Smooth muscle cell of the brain vasculature (primary cell): ENCODE measurements at places on chromosomes 2 and 18.
A peak's percentile ranks its signal among the peaks of the same experiment; 100 is the strongest.

GRCh38 chr2:191938779-191939178 is 91.9 kb upstream of the CAVIN2 start:
- no peak for DNase-seq

- no peak for DNase-seq
These were observed 54.4 kb upstream of the TMEM247 start for GRCh38 chr2:46424937-46425336.

GRCh38 chr2:8309131-8309530 is 372.7 kb upstream of the ID2 start:
- DNase-seq, result no peak

GRCh38 chr2:137050949-137051348 is 285.6 kb downstream of the THSD7B start:
- no peak for DNase-seq

GRCh38 chr2:111897630-111897923 is 830 bp upstream of the MERTK start:
- no peak for DNase-seq

GRCh38 chr2:170405326-170405725 is 227.4 kb downstream of the MYO3B start:
- DNase-seq, result no peak

DNA sequence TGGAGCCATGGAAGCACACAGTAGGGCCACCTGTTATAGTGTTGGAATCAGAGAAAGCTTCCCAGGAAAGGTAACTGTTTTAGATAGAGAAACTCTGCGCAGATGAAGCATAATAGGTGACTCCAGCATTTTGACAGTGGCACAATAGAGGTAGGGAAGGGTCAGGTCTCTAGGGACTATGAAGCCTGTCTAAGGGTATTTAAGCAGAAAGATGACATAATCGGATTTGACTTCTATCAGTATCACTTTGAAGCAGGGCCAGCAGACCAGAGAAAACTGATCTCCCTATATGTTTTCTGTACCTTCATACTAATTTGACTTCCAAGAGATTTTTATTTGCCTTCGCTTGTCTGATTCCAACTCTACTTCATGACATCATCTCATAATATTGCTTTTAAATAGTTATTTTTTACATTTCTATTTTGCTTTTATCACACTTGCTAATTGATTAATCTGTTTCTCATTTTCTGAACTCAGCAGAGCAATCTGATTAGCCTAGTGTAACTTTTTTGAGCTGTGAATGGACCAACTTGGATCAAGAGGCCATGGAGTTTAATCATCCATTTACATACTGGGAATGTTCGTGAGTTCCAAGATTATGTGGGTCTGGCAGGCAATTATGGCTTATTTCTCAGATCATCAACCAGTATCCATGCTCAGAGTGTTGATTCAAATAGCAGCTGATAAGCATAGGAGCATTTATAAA is 8.4 kb upstream of the HIBCH start:
- no peak for DNase-seq

DNA sequence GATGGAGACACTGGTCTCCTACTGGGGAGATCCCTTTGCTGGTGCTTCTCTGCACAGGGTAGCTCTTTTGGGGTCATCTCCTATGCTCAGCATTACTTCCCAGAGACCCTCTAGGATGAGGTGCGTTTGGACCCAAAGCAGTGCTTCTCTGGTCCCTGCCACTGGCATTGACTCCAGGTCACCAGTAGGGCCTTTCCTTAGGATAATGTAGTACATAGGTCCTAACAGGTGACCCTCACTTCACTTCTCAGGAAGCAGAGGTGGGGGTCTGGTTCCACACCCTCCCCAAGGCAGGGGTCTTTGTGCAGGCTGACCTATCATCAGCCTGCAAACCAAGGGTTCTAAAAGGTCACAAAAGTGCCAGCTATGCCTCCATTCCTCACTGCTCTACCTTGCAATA is 145.8 kb upstream of the HS6ST1 start:
- DNase-seq, result no peak

DNA sequence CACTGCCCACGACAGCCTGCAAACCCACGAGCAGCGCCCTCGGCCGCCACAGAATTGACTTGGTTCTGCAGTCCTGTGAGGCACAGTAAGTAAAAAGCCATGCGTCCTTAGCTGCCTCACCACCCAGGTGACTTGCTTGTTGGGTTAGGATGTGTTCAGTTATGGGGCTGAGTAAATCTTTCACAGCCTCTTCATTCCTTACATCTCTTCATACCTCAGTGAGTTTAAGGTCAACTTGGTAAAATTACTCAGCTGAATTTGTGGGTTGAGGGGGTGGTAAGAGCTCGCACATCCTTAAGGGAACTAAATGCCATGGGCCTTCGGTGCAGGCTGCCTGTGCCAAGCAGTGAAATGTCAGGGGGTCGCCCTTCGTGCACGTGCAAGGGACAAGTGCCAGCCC is 165.2 kb upstream of the ALKAL2 start:
- no peak for DNase-seq

- no peak for DNase-seq
These were observed 147.3 kb downstream of the INHBB start for GRCh38 chr2:120493231-120493630.

DNA sequence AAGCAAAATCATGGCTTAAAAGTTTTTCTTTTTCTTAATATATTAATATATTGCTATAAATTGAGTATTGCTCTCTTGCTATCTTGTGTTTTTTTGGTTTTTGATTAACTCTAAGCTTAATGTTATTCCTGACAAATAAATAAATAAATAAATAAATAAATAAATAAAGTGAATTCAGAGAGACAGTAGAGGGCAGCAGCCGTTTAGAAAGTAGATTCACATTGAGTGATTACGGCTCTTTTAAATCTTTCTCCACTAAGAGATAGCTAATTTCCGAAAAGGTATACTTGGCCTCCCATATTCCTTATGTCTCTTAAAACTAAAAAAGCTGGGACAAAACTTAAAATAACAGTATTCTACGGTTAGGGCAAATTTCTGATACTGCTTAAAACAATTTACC is 34.3 kb downstream of the MSH2 start:
- peak; percentile 24 for DNase-seq

- no peak for DNase-seq
These were observed 8.6 kb upstream of the TMEM163 start for GRCh38 chr2:134727385-134727784.

DNA sequence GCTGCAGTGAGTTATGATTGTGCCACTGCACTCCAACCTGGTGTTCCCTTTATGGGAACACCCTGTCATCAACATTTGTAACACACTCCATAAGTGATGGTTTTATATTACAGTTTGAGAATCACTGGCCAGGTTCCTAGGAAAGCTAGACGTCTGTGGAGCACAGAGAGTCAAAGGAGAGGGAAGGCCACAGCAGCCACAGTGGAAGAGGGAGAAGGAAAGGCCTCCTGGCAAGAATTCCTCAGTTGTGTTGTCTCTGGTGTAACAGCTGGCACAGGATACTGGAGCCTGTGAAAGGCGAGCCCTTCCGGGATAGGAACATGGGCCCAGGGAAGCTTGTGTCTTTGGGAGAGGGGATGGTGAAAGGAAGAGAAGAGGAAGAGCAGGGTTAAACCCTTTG is 360.5 kb upstream of the PIK3C3 start:
- DNase-seq, result no peak

- peak; percentile 61 for DNase-seq
These were observed 1605.3 kb upstream of the ACVR2A start for GRCh38 chr2:146239392-146240135.

DNA sequence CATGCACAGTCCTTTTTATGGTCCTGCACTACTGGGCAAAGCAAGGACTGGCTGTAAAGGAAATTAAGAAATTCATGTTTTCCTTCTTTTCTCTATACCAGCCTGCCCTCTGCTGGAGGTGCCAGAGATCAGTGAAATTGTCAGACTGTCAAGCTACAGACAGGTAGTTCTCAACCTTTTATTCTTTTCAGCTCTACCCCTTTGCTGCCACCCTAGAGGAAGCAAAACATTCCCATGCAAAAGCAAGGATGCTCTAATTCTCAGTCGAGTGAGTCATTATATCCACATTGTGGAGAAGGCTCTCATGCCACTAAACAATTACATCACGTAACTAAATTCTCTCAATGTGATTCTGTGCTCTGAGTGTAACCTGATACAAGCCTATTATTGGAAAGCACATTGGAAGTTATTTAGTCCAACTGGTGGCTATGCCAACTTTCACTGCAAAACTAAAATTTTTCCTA is 25.0 kb upstream of the RAPGEF4 start:
- DNase-seq, result no peak

- DNase-seq, result no peak
These were observed 393.5 kb downstream of the MTX2 start for GRCh38 chr2:176662753-176663152.

DNA sequence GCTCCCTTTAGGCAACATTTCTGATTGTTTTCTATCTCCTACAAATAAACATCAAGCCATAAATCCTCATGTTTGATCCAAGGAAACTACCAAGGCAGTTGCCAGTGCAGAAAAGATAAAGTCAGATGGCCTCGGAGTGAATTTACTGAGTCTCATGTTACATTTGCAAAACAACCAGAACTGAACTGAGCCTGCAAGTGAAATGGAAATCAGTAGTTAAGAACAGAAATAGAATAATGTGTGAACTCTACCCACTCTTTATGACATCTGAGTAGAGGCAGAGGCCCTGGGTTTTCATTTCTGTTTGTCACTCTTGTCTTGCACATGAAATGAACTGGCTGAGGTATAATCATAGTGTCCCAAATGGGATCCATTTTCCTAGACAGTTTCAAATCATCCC is 20.4 kb upstream of the DAPL1 start:
- DNase-seq, result no peak

- no peak for DNase-seq
These were observed 113.0 kb downstream of the CNTNAP5 start for GRCh38 chr2:124138076-124138475.

DNA sequence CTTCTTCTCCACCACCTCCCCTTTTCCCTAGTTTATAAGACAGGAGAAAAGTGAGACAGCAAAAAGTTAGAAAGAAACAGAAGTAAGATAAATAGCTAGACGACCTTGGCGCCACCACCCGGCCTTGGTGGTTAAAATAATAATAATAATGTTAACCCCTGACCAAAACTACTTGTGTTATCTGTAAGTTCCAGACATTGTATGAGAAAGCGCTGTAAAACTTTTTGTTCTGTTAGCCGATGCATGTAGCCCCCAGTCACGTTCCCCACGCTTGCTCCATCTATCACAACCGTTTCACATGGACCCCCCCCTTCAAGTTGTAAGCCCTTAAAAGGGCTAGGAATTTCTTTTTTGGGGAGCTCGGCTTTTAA is 1.5 kb upstream of the BUB1 start:
- DNase-seq, result no peak

DNA sequence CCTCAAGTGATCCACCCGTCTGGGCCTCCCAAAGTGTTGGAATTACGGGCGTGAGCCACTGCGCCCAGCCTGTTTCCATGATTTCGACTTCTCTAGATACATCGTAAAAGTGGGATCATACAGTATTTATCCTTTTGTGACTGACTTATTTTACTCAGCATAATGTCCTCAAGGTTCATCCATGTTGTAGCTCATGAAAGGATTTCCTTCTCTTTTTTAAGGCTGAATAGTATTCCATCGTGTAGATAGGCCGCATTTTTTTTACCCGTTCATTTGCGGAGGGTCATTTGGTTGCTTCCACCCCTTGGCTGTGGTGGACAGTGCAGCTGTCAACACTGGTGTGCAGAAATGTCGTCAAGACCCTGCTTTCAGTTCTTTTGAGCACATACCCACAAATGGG is 48.8 kb upstream of the SMAD7 start:
- DNase-seq, result no peak

DNA sequence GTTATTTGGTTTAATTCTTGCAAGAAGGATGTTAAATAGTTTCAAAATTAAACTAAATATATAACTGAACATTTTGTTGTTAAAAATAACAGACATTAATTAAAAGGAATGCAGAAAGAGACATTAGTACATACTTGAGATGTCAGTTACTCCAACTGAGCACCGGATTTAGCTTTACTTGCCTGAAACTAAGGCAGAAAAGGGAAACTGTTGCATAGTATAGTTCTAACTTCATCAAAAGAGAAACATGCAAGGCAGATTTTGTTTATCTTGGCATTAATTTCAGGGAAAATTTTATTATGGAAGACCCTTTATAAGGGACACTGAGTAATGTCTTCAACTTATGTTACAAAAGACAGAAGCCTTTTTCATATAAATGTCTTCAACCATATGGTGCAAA is 218.3 kb downstream of the STK39 start:
- no peak for DNase-seq

GRCh38 chr2:136394136-136395060 is 276.4 kb upstream of the CXCR4 start:
- DNase-seq, result no peak

GRCh38 chr2:181459621-181460021 is 2.4 kb downstream of the ITGA4 start:
- no peak for DNase-seq

GRCh38 chr2:167132906-167133555 is 244.8 kb downstream of the XIRP2 start:
- no peak for DNase-seq

- DNase-seq, result peak; percentile 1
These were observed 184.2 kb downstream of the PIEZO2 start for GRCh38 chr18:10965119-10965518.

DNA sequence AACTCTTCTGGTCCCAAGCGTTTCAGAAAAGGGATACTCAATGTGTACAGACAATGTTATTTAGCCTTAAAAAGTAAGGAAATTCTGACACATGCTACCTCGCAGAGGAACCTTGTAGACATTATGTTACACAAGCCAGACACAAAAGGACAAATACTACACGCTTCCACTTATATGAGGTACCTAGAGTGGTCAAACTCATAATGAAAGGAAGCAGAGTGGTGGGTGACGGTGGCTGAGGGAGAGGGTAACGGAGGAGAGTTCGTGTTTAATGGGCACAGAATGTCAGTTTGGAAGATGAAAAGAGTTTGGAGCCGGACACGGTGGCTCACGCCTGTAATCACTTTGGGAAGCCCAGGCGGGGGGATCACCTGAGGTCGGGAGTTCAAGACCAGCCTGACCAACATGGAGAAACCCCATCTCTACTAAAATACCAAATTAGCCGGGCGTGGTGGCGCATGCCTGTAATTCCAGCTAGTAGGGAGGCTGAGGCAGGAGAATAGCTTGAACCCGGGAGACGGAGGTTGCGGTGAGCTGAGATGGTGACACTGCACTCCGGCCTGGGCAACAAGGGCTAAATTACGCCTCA is 1.4 kb downstream of the MCM6 start:
- DNase-seq, result no peak

- no peak for DNase-seq
These were observed 28.6 kb downstream of the LRATD1 start for GRCh38 chr2:14661163-14661562.

DNA sequence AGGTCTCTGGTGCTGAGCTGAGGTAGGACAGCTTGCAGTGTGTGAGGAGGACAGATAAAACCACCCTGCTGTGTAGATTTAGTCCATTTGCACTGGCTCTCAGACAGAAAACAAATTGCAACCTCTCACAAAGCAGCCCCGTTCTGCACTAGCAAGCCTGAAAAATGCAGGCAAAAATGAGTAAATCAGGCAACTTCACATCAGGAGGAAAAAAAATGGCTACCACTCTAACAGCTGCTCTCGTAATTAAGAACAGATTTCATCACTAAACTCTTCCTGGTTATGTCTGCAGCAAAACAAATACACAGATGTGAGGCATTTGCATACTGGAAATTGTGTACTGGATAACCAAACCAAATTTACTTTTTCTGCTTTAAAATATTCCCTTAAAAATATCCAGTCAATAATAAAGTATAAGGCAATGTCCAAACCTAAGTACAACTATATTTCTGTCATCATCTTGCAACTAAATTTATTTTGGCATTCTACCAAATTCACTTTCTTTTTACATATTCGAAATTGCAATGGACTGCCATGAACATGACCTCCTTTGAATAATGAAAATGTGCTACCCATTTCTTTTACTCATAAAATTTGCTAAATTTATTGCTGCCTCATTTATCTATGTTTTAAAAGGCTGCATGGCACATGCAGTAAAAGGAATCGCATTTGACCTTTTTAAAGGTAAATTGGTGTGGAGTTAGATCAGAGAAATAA is 157.4 kb downstream of the AFF3 start:
- peak; percentile 9 for DNase-seq
